ENCODE measurements at places on chromosomes 2 and 18. TPM values are rescaled to one million over a fixed set of nuclear protein-coding genes. Genes with fewer than 3 reads are reported as not detected.

Gene SLC8A1
- total RNA-seq = 0.80 TPM

Gene DLX2
- 0.28 TPM for total RNA-seq

Gene BMP10
- total RNA-seq = not detected

Gene SYT4
- 0.26 TPM for total RNA-seq

Gene HNMT
- total RNA-seq = 4.6 TPM

Gene PAX8
- 2.1 TPM for total RNA-seq

Gene PAX3
- total RNA-seq = 16.5 TPM

Gene ZEB2
- total RNA-seq = 109 TPM

Gene COL3A1
- total RNA-seq = 0.31 TPM

Gene CHRNA1
- 0.41 TPM for total RNA-seq

Gene QPCT
- total RNA-seq = 50.6 TPM

Gene MSGN1
- not detected for total RNA-seq

Gene CDCA7
- total RNA-seq = 13.0 TPM

Gene FAM237A
- not detected for total RNA-seq

Gene CYS1
- total RNA-seq = 7.3 TPM

Gene DSEL
- 8.1 TPM for total RNA-seq

Gene CNDP1
- total RNA-seq = not detected

Data from endothelial cell (in vitro differentiated cells).